Transverse colon (tissue), 4 donors: ENCODE measurements at places on chromosomes 2 and 18. TPM values are rescaled to one million over a fixed set of nuclear protein-coding genes. Genes with fewer than 3 reads are reported as not detected.

Gene GKN1
- not detected for total RNA-seq

Gene NCKAP1
- total RNA-seq = 99.7 TPM

Gene GPR55
- total RNA-seq = 0.40 TPM

Gene EFEMP1
- 25.3 TPM for total RNA-seq

Gene LRRC30
- total RNA-seq = not detected

Gene IWS1
- total RNA-seq = 49.1 TPM

DNA sequence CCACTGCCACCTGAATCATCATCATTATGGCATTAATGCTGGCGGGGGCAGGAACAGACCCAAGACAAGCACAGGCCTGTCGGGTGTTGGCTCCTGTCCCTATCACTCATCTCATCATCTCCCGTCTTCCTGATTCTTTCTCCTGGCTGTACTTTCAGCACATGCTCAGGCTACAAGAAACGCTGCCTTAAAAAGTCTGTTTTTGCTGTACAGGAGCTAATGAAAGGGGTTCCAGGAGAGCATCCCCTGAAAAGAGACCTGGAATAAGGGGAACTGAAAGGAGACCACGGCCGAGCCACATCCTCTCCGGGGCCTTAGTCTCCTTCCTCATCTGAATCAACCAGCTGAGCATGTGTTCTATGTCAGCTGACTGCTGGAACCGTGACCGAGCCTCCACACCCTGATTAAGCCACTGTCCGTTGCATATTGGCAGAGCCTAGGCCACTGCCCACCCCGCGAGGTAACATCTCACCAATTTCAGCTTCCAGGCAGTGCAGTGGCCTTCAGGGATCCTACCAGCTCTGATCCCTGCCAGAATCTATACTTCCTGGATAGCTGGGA lies 62.6 kb downstream of the DNMT3A start:
- peak; percentile 66 for DNase-seq

- DNase-seq = no peak
These were observed 105.7 kb downstream of the LRRC30 start for GRCh38 chr18:7336623-7337022.

GRCh38 chr2:44638649-44639048 lies 276.9 kb downstream of the CAMKMT start:
- no peak for DNase-seq

DNA sequence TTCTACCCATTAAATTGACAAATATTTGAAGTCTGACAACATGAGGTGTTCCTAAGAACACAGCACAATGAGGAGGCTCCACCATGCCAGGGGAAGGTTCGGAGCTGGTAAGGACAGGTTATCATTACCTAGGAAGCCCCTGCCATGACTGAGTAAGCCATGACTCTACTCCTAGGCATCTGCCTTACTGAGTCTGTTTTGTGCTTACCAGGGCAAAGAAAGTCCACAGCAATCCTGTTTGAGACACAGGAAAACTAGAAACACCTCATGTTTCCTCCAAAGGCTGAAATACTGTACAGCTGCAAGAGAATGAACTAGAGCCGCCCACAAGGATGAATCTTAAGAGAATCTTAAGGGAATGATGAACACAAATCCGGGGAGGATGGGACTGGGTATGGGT lies 11.6 kb downstream of the TGFBRAP1 start:
- DNase-seq = no peak

- DNase-seq = no peak
These were observed 42.5 kb downstream of the LYPD1 start for GRCh38 chr2:132627536-132627935.

DNA sequence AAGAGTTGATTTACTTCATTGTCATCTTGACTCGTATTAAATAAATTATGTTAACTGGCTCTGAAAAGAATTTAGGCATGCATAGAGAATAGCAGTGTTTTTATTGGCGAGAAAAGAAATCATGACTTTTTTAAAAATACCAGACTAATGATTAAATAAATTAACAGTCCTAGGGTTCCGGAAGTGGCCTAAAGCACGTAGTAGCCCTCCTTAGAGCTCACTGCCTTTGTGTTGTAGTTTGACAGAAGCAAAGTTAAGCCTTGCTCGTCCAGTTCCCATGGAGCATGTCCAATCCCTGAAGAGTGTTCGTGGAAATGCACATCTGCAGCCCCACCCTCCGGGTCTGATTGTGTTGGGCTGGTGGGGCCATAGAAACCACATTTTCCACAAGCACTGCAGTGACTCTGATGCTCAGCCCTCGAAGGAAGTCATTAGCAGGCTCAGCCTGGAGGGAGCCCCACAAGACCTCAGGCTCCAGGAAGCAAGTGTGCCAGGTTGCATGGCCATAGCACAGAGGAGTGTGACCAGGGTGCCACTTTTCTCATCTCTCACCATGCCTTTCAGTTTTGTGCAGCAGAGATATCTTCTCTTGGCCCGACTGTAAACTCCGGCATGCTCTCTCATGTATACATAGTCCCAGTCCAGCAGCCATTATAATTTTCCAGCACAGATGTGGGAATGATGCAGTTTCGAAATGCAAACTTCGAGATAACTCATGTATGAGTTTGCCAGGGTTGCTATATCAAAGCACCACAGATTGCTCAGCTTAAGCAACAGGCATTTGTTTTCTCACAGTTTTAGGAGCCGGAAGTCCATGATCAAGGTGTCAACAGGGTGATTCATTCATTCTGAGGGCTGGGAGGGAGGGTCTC lies 188.6 kb upstream of the SH3BP4 start:
- no peak for DNase-seq

DNA sequence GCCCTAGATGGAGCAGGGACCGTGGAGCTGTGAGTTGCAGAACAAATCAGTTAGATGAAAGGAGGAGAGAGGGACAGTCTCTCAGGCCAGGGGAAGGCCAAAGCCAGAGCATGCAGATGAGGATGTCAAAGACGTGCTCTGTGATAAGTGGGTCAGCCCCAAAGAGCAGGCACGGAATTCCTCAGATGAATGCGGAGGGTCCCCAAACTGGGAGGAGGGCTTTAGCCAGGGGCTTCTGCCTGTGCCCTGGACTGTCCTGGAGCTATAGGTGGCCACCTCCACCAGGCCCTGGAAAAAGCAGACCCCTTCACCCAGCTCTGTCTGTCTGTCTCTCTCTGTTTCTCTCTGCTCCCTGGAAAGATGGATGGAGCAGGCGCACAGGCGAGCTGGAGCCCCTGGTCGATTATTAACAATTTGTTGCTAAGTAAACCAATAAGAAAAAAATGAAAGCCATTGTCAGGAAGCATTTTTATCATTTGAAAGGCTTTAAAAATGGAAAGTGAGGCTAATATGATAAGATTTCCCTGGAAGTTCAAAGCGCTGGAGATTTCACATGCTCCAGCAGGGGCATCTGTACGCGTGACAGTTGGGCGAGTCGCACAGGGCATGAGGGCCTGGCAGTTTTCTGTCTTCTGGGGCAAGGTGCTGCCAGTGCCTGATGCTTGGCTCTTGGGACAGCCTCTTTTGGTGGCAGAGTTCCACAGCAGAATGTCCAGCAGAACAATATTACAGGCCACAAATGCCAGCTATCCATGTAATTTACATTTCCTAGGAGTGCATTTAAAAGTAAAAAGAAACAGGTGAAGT lies 241.0 kb downstream of the GLI2 start:
- DNase-seq = no peak

DNA sequence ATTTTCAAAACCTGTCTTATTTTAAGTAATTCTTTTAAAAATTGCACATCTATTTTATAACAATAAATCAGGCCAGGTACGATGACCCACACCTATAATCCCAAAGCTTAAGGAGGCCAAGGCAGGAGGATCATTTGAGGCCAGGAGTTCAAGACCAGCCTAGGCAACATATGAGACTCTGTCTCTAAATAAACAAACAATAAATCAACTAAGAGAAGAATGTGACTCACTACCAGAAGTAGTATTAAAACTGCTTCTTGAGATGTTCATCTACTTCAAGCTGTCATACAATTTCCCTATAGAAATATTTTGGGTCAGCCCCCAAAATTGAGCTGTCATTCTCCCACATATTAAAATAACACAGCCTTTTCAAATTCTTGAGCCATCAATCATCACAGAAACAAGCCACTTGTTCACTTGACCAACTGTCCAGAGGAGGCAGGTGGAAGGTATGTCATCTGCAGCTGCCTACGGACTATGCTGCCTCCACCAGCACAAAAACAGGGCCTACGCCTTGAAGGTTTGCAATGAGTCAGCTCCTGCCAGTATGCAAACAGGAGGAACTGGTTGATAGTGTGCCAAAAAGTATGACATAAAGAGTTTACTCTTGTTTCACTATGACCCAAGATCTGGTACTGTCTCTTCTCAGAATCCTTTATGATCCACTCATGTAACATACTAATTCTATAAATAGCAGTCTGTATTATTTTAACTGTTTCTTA lies 33.6 kb downstream of the KIDINS220 start:
- DNase-seq = peak; percentile 55

DNA sequence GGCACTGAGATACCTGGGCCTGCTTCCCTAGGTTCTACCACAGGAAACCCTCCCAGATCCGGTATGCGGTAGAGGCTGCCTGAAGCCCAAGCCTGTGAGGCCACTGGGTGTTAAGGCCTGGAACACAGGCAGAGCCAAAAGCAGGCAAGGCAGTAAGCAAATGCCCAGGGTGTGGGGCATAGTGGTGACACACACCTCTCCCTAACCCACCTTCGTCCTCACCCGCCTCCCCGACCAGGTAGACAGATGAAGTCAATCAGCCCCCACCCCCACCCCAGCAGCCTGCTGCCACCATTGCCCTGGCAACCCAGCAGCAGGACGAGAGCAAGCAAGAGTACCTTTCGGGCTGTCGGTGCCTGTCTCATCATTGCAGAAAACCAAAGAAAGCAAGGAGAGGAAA lies 6.1 kb downstream of the DCTN1 start:
- DNase-seq = no peak

DNA sequence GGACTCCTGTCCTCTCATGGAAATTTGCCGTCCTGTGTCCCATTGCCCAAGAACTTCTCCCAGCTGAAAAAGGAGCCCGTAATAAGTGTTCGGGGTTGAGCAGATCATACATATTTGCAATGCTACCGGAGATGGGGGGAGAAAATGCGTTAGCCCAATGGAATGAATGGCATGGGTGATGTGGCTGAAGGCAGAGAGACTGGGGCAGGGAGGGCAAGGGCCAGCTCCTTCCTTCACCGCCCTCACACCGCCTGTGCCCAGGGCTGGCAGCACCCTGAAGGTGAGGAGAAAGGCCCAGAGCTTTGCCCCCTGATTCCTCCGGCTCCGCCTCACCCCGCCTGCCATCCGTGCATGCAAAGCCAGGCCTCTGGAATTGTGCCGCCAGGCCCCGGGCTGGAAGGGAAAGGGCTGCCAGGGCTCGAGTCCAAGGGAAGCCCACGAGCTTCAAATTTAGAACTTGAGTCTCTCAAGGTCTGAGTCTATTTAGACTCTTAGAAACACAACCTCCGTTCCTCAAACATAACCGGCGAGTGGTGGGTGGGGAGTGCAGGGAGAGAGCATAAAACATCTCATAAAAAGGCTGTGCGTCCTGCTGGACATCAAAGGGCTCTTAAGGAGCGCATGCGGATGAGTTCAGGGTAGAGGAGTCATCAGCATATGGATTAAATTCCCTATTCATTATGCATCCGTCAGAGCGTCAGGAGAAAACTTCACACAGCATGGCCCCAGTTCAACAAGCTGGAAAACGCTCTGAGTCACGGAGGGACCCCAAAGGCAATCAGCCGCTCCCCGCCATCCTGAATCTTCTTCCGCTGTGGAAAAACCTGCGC lies 121.7 kb upstream of the GLI2 start:
- no peak for DNase-seq

GRCh38 chr2:240323601-240324291 lies 111.7 kb upstream of the GPC1 start:
- no peak for DNase-seq

DNA sequence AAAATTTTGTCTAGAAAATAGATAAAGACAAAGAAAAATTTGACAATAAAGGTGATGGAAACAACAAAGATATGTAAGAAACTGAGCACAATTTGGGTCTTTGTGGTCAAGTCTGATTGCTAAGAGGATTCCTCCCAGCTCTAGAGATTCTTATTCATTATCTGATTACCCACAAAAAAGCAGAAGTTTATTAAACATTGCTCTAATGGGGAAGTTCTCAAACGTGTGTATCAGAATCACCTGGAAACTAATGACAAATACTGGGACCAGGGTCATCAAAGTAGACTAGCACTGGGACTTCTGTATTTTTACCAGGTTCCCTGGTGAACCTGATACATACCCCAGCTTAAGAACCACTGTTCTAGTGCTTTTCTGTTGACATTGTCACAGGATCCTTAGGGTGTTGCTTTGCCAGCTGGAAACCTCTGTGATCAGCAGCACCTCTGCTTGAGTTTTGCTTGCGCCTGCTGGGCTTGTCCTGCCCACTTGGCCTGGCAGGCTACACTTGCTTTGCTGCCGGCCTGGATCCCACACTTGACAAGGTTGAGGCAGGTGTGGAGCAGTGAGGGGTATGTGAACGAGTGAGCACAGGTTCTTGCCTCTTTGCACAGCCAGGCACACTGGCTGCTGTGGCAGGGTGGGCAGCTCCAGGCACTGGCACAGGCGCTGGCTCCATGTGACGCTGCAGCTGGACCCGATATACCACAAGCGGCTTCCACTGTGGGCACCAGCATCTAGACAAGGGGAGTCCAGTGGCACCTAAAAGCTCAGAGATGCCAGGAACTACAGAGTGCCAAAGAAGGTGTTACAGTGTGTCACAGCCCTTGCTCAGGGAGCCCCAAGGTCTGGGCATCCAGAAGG lies 6.2 kb upstream of the GORASP2 start:
- DNase-seq = no peak

DNA sequence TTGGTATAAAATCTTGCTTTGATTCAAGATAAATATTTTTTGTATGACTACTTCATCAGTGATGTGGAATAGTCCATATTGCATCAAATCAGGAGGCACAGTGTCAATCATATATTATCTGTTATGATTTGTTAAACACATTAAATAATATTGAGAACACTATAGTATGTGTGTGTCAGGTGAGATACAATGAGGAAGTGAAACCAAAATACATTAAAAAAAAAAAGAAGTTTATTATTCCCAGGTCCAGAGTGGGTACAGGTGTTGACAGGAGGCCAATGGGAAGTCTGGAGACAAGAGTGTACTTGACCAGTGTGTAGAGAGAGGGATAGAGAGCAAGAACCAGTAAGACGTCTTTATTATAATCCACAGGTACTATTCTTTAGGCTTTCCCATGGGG lies 292.6 kb downstream of the FSIP2 start:
- DNase-seq = no peak

- DNase-seq = no peak
These were observed 63.0 kb upstream of the DSC1 start for GRCh38 chr18:31225668-31226067.

DNA sequence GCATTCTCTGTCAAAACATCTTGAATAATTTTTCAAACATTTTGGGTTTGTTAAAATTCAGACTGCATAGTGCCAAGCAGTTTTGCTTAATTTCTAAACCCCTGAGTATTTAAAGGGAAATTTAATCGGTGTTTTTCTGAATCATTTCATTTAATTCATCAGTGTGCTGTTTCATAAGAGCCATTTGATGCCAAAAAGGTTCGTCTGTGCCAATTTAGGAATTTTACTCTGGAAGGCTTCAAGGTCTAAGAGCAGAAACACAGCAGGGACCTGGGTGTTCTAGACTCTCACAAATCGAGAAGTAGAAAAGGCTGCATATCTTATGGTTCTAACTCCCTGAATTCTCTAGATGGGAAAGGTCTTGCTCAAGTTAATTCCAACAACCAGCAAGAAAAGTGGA lies 311.9 kb upstream of the NT5C1B start:
- no peak for DNase-seq
